ENCODE measurements at places on chromosomes 1 and 21.

- DNase-seq = no peak
These were observed 42.6 kb upstream of the RALGPS2 start for GRCh38 chr1:178682429-178682828.

DNA sequence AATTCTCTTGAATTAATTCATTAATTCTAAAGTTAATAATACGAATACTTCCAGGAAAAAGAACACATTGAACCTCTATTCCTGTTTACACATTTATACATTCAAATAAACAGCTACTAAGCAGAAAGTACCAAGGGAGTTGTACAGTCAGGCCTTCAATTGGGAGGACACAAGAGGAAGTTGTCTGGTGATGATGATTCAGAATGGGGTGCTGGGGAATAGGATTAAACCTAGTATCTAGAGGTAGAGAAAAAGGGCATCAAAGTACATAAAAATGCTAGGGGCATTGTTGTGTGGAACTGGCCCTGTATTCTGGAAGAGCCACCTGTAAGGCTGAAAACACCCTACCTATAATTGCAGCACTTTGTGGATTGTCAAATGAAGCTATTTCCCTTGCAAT is 71.7 kb upstream of the MROH9 start:
- no peak for DNase-seq

DNA sequence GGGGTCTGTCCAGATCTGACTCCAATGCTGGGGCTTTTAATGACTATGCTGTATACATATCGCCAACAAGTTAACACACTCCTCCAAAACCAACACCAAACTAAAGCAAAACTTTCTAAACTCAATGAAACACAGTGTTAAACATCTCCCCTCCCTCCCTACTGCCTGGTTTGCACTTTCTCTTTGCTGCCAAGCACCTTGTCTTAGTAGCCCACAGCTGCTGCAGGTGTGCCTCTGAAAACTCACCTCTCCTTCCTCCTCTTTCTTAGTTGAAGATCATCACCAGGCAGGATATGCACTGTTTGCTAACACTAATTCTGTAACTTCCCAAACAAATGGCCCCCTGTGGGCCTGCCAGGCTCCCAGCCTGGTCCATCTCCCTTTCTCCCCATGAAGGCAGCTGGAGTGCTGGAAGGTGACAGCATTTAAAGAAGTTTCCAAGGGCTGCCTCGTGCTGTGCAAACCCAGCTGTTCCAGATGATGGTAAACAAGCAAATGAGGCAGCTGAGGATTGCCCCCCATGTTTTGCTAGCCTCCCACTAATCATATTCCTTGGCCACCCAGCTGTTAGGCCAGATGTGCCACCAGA is 213.7 kb downstream of the ASTN1 start:
- DNase-seq = no peak

GRCh38 chr21:28608646-28609045 is 384.0 kb downstream of the LTN1 start:
- no peak for DNase-seq

- no peak for DNase-seq
These were observed 1.0 kb upstream of the TFF2 start for GRCh38 chr21:42351626-42352440.

GRCh38 chr1:223230161-223230881 is 87.3 kb upstream of the TLR5 start:
- no peak for DNase-seq

GRCh38 chr1:62089570-62089969 is 105.1 kb upstream of the L1TD1 start:
- no peak for DNase-seq

GRCh38 chr1:184532199-184532598 is 145.4 kb downstream of the C1orf21 start:
- no peak for DNase-seq

DNA sequence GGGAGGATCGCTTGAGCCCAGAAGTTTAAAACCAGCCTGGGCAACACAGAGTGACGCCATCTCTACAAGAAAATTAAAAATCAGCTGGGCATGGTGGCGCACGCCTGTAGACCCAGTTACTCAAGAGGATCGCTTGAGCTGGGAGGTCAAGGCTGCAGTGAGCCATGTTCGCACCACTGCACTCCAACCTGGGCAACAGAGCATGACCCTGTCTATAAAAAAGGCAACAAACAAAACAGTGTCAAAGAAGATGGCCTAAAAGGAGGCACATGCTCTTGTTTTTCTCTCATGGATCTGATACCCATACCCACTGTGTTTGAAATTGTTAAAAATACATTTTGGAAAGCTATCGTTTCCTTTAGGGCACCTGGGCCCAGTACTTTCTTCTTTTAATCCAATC is 191.7 kb downstream of the SLC45A1 start:
- no peak for DNase-seq

- DNase-seq = no peak
These were observed 7.1 kb upstream of the RGS18 start for GRCh38 chr1:192151176-192151575.

DNA sequence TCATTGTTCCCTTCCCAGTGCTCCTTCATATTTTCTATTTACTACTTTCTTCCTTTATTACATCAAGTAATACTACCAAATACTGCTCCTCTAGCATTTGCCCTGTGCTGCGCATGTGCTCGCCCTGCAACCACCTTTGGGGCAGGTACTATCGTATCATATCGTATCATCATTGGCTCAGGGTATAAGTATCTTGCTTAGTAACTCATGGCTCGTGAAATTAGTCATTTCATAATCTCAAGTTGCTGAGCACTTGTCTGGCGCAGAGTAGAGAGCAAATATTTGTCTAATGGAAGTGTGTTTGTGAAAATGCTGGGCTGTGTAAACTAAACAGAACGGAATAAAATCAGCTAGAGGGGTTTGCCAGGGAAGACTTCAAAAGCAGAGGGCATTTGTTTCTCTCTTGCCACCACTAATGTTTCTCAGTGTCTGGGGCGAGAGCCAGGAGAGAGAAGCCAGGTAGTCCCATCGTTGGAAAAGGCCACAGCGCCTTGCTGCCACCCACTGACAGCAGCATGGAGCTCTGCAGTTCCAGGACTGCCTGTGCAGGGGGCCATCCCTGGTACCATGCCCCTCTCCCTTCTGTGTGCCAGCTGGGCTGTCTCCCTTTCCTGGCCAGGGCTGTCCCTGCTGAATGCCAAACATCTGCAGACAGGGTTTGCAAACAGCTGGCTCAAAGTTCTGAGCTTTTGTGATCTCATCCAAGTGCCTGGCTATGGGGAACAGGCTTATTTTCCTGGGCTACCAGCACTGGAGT is 20.0 kb upstream of the CPT2 start:
- no peak for DNase-seq

DNA sequence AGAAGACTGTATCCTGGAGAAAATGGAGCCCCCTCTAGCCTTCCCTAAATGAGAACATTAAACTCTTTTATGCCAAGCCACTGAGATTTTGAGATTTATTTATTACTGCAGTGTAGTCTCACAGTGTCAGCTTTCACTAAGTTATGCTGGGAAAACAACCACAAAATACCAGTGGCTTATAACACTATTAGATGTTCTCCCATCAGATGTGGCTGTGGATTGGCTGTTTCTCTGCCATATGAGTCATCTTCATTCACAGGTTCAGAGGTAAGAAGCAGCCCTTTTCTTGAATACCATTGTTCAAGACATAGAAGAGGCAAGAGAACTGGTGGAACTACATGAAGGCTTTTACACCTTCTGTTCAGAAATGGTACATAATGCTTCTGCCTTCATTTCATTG is 32.1 kb upstream of the ST6GALNAC5 start:
- DNase-seq = no peak

GRCh38 chr1:41175546-41175945 is 66.6 kb downstream of the SCMH1 start:
- DNase-seq = no peak

DNA sequence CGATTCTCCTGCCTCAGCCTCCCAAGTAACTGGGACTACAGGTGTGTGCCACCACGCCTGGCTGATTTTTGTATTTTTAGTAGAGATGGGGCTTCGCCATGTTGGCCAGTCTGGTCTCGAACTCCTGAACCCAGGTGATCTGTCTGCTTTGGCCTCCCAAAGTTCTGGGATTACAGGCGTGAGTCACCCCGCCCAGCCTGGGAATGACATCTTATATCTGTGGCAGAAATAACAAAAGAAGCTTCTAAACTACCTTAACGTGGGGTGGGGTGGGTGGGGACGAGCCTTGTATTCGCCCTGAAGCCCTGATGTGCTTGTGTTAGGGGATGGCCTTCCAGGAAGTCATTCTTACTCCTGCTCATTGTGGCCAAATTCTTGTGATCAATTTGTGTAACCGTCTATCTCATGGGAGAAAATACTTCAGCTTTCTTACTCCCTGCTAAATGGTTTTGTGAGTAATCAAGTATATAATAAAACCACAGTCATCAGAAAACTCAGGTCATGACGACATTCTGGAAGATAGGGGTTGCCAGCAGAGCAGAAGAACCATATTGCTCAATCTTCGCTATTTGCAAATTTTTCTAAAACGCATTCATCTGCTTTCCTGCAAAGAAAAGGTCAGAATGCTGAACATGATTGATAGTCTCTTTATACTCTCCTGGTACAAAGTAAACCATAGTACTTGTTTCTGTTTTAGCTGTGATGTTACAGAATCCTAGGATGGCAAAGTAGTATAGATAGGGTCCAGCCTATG is 63.2 kb downstream of the DIRAS3 start:
- no peak for DNase-seq

- no peak for DNase-seq
These were observed 68.7 kb upstream of the CNTN2 start for GRCh38 chr1:204974327-204974726.

- no peak for DNase-seq
These were observed 9.0 kb downstream of the UMODL1 start for GRCh38 chr21:42079939-42080787.

DNA sequence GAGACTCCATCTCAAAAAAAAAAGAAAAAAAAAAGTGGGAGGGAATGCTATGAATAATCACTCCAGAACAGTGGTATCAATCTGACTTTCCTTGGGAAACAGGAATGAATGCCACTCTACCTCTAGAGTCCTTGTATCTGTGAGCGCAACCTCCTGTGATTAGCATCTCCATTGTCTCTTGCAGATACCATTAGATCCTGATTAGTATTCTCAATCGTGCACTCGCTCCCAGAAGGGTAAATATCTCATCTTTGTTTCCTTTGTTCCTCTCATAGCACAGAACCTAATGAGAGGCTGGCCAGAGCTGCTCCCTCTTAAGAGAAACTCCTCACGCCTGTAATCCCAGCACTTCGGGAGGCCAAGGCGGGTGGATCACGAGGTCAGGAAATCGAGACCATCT is 184.4 kb upstream of the KCNK2 start:
- no peak for DNase-seq

DNA sequence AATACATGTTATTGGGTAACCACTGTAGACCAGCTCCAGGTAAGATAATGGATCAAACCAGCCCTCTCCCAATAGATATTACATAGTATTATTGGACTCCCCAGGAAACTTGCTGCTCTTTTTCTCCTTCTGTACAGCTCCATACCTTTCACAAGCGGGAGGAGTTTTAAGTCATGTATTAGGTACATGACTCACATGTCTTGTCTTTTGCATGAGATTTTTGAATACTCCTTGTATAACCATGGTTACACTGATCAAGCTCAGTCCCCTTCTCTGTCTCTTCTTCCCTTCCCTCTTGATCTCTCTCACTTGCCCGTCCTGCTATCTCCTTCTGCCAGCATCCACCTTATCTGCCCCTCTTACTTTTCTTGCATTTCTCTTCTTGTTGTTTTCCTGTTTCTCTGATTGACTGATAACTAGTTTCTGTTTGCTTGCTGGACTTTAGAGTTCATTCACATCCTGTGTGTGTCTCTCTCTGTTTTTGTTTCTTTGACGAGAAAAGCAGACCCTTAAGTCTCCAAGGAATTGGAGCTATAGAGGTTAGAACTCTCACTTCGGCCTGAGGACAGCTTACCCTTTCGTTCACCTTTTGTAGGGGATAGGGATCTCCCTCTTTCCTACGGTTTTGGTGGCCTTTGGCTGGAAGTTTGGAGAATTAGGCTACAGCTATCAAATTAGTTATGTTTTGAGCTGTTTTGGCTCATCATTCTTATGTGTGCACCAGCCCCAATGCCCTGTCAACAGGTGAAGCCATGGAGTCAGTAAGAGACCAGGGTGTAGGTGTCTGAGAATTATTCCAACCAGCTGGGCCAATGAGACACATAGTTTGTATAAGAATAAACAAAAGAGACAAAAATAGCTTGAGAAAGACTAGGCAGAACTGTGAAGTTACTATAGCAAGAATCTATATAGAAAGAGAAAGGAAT is 49.0 kb upstream of the ASB17 start:
- DNase-seq = no peak
